ENCODE measurements at places on chromosomes 4 and X.

- DNase-seq = no peak
Observed at GRCh38 chr4:127239902-127240763, 392.6 kb upstream of the INTU start.

DNA sequence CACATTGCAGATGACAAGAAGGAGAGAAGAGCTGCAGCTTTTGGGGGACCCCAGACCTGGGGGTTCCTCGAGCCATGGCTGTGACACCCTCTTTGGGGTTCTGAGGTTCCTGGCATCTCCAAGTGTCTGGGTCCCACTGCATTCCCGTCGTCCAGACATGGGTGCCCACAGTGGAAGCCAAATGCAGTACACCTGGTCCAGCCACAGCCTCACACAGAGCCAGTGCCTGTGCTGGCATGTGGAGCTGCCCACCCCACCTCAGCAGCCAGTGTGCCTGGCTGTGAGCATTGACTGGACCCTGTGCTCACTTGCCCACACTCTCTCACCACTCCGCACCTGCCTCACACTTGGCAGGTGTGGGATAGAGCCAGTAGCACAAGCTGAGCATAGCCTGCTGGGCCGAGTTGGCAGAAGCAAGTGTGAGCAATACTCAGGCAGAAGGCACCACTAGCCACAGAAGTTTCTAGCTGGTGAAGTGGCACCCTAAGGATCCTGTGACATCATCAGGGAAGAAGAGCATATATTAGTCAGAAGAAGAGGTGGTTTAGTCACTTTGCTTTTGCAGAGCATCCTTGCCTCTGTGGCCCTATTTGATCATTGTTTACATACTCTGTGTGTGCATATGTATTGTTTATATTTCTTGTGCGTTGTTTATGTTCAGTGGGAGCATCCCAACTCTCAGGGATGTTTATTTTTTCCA lies 65.0 kb upstream of the MAGEB2 start:
- no peak for DNase-seq

DNA sequence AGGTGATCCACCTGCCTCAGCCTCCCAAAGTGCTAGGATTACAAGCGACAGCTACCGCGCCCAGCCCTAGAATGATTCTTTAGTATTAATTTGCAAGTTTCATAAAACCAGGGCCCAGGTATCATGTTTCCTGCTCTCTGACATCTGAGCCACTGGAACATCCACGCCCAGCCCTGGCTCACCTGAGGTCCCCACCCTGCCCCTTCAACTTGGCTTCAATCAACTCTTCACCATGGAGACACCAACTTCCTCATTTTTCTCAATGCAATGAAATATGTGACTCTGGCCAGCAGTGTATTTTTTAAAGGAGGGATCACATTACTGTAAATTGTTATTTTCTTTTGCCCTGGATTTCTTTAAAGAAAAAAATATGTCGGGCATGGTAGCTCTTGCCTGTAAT lies 3.9 kb downstream of the PRSS12 start:
- DNase-seq = no peak

GRCh38 chr4:77022560-77023179 lies 53.1 kb downstream of the CCNI start:
- DNase-seq = no peak

DNA sequence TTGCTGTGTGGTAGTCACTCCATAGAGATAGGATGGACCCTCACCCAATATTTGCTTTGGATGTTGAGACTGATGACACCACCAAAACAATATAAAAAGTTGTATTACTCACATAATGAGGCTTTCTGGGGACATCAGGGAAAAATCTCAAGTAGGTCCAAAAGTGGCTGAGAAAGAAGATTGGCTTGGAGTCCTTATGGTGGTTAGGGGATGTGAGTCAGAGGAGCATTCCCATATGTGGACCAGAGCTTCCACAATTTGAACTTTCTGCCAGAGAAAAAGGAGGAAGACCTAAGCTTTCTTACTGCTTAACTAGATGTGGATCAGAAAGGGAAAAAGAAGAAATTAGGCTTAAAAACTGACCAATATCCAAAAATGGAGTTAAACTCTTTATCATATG lies 460.5 kb downstream of the SH3BGRL start:
- no peak for DNase-seq

DNA sequence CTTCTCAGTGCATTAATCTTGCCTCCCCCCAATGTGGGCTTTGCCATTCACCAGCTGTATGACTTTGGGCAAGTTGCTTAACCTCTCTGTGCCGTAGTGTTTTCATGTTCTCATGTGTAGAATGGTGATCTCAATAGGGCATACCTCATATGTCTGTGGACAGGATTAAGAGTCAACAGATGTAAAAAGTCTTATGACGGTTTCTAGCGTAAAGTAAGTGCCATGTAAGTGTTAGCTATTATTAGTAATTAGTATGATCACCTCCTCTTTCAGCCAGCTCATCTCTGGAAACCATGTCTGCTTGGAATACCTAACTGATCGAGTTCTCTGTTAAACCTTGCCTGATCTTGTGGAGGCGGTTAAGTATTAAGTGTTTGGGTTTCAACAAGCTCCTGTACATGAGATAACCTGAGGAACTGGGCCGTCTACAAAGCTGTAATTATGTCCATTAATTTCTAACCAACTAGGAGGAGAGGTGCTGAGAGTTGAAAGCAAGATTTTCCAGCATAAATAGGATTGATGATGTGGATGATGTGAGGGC lies 66.3 kb downstream of the TSC22D3 start:
- no peak for DNase-seq

GRCh38 chrX:19740744-19741143 lies 146.7 kb downstream of the SH3KBP1 start:
- DNase-seq = no peak

DNA sequence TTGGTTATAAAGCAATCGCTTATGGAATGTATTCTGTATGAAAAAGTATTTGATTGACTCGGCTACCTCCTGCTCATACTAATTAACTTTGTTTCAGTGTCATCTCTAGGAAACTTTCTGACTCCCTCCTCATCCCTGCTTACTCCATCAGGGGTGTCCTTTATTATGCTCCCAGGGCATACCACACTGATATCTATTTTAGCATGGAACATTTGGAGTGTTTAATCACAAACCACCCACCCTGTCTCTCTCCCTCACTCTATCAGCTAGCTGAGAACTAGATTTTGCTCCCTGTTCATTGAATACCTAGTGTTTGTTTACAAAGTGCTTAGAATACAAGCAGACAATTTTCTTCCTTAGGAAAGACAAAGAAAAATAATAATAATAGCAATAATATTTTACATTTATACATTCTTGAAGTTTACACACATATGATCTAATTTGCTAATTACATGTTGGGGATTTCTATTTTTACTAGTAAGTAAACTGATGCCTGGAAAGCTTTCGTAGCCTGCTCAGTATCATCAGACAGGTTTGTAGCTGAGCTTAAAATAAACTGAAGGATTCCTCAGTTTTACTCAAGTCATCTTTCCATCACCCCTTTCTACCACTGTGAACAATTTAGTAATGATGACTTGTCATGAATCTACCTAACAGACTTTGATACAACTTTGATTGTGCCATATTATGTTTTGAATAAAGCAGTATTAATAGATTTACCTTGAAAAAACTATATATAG lies 811.4 kb upstream of the HS3ST1 start:
- DNase-seq = no peak

DNA sequence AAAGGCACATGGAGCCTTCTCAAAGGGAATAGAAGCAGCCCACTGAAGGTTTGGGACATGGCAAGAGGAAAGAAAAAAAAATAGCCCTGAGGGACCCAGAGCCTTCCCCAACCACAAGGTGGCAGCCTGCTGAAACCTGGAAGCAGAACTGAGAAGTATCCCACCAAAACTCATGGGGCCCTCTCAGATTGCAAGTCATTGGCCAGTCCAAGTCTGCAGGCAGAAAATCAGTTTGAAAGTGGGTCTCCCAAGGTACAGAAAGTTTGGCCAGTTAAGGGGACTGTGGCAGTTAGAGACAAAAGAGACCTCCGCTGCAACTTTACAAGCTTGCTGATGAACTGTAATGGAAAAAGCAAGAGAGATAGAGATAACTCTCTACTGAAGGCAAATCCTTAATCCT lies 155.8 kb downstream of the ANTXR2 start:
- DNase-seq = peak; percentile 58

DNA sequence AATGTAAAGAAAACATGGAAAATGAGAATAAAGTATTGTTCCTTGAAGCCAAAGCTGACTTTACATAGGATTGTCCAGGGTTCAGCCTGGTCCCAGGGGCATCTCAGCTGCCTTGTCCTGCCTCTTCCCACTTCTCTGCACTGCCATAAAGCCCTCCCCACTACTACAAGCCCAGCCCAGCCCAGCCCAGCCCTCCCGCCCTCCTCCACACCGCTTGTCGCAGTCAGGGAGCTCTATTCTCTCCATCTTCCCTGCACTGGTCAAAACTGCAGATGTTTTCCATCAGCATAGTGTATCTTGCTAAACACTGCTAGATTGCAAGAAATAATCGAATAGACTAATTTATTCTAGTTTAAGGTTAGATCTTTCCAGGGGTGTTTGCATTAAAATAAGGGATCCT lies 100.3 kb downstream of the TENM3 start:
- DNase-seq = no peak

GRCh38 chr4:110245577-110245976 lies 47.2 kb upstream of the ELOVL6 start:
- DNase-seq = no peak

GRCh38 chr4:113645771-113646441 lies 115.6 kb downstream of the CAMK2D start:
- DNase-seq = no peak

GRCh38 chrX:111568354-111568753 lies 56.9 kb downstream of the SERTM2 start:
- no peak for DNase-seq

DNA sequence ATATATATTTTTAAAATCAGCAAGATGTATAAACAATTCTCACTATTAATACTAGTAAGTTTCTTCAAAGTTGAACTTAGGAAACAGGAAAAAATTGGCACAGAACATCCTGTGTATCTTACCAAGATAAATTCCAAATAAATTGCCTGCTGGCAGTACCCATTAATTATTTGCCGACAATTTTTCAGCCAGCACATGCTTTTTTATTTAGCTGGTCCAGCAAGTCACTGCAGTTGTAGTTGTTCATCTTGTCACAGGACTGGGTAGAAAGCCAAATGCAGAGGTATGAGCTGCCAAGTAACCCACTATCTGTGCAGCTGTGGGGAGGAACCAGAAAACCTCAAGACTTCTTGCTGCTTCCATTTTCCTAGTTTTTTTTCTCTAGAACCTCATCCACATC lies 113.4 kb downstream of the PACRGL start:
- no peak for DNase-seq

DNA sequence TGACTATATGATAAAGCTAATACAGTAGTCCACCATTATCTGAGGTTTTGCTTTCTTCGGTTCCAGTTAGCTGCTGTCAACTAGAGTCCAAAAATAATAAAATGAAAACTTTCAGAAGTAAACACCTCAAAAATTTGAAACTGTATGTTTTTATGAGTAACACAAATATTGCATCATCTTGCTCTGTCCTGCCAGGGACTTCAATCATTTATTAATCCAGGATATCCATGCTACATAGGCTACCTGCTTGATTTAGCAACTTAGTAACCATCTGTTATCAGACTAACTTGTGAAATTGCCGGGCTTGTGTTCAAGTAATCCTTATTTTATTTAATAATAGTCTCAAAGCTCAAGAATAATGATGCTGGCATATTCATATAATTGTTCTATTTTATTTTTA lies 1537.8 kb upstream of the PABPC4L start:
- DNase-seq = no peak

GRCh38 chrX:150635952-150636351 lies 57.2 kb upstream of the MTMR1 start:
- no peak for DNase-seq

DNA sequence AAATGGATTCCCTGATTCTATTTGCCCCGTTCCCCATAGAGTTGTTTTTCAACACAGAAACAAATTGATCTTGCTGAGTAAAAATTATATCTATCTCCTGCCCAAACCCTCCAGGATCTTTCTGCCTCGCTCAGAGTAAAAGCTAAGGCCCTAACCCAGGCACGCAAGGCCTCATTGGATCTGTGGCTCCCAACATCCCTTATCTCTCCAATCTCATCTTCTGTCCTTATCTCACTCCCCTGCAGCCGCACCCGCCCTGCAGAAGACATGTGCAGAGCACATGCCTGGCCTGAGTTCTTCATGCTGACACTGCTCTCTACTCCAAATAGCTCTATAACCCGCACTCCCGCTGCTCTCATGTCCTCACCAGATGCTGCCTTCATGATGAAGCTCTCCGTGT lies 543.8 kb upstream of the ZFP42 start:
- no peak for DNase-seq

GRCh38 chr4:10730590-10730989 lies 46.0 kb upstream of the CLNK start:
- no peak for DNase-seq

DNA sequence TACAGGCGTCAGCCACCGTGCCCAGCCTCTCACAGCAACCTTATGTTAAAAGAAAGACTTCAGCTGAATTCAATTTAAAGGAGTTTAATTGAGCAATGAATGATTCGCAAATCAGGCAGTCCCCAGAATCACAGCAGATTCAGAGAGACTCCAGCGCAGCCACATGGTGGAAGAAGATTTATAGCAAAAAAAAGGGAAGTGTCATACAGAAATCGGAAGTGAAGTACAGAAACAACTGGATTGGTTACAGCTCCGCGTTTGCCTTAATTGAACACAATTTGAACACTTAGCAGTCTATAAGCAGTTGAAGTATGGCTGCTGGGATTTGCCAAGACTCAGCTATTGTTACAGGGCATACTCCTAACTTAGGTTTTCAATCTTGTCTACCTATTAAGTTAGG lies 19.8 kb downstream of the CENPVL3 start:
- no peak for DNase-seq

GRCh38 chr4:176988226-176988625 lies 195.5 kb upstream of the VEGFC start:
- no peak for DNase-seq
